ENCODE measurements at places on chromosomes 1 and 21.

GRCh38 chr1:172394811-172395210 lies 25.7 kb upstream of the C1orf105 start:
- no peak for DNase-seq

- no peak for DNase-seq
Measured at GRCh38 chr1:188004849-188005248, 1176.1 kb downstream of the PLA2G4A start.

DNA sequence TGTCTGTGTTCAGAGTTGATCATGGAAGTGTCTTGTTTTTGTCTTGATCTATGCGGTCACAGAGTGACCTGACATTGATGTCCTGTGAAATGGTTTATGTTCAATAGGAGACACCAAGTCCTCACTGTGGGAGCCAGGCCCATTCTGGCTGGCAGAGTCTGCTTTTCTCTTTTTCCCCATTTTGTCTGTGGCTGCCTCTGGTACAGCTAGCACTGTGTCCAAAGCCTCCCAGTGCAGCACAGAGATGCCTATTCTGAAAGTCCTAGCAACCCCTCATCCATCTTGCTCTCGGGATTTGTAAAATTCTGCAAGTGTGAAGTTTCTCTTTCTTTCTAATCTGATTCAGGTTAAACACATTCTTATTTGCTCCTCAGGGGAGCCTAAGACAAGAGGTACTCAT lies 14.3 kb downstream of the TNN start:
- no peak for DNase-seq

- DNase-seq, result no peak
Measured at GRCh38 chr1:212600071-212600915, 8.3 kb upstream of the ATF3 start.

DNA sequence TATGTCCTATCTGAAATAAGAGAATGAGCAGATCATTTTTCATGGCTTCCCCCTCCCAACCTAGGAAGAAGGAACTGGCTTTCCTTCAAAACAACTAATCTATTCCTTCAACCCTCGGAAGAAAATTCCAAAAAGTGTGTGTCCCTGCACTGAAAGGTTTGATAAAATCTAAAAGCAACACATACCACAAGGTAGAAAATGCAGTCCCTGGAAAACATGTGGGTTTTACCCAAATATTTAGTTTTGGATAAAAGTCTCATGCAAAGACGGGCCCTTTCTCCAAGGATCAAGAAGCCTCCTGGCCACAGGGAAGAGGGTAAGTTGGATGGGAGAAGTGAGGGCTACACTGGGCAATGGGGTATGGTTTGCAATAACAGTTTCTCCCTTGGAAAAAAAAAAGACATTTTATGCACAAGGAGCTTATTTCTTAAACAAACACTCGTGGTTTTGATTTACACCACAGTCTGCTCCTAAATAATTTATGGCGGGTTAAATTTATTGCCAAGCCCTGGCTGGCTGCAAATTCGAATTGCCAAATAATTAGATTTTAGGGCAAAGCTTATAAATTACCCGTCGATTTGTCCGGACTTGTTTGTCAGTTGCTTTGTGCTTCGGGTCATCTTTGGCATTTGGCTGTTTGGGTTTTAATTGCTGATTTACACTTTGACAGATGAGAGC lies 28.9 kb downstream of the ERI3 start:
- no peak for DNase-seq

DNA sequence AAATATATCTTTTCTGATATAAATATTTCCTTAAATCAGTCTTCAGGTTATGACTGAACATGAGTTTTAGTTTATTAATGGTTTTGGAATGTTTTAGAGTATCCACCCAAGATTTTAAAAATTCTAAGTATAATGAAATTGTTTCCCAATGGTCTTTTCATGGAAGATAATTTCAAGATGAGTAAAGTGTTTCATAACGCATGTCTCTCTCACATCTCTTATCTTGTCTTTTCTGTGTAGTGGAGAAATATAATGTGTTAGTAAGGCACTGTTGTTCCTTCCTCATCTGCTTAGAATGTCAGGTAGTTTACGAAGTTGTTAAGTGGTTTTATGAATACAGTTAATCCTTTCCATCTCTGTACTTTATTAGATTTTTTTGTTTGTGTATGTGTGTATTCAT lies 49.6 kb downstream of the PLA2G4A start:
- no peak for DNase-seq

DNA sequence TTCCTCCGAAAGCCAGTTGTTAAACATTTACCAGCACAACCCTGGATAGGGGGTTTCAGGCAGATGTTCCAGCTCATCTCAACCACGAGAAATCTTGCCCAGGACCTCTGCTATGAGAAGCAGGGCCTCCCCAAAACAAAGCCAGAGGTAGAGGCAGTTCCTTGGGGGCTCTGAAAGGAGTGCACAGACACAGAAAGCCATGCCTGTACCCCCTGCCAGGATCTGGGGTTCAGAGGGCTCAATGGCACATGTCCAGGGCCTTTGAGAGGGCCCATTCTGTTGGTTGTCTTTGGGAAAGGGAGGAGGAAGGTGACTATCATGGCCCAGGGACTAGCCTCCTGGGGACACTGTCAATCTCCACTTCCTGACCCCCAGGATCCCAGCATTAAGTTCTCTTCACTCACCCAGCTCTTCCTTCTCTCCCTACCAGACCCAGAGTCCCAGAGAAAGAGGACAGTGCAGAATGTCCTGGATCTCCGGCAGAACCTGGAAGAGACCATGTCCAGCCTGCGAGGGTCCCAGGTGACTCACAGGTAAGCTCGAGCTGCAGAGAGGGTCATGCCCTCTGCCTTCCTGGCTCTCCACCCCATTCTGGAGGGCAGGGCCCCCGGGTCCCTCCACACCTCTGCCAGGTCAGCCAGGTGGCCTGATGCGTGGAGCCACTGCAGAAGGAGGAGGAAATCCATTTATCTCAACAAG lies 116.4 kb upstream of the IPO9 start:
- no peak for DNase-seq

Measured in cardiac muscle cell (in vitro differentiated cells and primary cell).